Stimulated activated CD4-positive, alpha-beta T cell treated with anti-CD3 and anti-CD28 coated beads, Interleukin-4, amount 100 ng/mL, for 48 hours (primary cell): ENCODE measurements at places on chromosomes 6 and 20.
A peak's percentile ranks its signal among the peaks of the same experiment; 100 is the strongest.

- no peak for DNase-seq
These were observed 1.6 kb upstream of the SERPINB1 start for GRCh38 chr6:2843138-2843740.

DNA sequence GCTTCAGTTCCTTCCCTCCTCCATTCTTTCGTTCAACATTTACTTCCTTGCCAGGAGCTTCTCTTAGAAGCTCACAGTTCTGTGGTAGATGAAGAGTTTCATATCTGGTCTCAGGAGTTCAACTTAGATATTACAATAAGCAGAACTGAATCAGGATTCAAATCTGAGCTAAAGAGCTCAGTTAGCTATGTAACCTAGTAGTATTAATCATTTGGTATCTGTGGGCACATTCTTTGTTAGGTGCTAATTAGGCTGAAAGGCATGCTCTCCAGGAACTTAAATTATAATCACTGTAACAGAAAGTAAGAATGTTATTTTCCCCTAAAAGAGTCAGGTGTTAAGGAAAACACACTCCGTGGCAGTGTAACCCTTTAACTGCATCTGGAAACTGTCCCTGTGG is 8.4 kb downstream of the ZNF76 start:
- DNase-seq, result no peak

DNA sequence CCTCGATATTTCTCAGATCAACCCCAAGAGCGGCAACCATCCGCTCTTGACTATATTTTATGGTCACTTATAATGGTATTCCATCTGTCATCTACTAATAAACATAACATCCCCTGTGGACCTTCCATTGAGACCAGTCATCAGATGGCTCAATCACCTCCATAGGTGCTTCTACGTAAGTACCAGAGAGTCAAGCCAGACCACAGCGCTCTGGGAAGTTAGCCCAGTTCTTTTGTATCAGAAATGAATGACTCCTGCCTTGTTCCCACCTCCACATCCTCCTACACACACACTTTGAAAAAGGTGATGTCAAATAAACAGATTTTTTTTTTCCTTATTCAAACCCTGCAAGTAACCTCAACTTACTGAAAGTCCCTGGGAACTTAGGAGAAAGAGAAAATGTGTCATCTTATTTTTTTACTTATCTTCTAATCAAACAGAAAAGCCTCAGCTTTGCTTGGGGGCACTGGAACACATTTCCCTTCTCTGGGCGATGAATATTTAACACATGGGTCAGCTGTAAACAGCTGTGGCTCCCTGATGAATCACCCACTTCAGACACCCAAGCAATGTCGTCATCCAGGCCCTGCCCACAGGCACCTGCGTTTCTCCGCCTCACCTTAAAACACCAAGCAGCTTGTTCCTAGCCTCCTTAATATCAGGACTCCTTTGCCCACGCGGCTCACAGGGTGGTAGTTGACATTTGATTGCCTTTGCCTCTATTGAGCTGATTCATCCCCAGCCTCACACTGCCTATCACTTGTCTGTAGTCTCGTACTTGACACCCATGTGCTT is 121.4 kb upstream of the LY86 start:
- no peak for DNase-seq

DNA sequence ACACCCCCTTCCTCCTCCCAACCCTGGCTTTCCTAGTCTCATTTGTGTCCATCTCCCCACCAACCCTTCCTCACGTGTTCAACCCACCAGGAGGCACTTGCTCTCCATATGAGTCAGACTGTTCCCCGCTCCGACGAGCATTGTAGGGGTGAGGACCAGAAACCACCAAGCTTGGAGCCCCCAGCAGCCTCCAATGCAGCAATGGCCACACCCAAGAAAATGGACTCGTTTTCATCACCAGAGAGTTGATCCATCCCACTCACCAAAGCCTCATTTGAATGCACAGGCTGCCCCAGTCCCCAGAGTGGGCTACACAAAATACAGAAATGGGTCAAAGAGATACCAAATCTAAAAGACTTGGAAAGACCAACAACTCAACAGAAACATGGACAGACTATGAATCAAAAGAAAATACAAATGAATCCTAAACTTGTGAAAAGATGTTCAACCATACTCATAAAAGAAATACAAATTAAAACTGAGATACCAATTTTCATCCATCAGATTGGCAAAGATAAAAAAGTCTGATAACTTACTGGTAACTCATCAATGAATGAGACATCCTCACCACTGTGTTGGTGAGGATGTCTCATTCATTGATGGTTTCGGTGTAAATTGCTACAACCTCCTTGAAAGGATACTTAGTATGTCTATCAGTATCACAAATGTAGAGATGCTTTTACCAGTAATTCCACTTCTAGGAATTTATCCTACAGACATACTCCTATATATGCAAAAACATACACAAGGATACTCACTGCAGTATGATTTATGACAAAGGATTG is 68.1 kb downstream of the TRERF1 start:
- no peak for DNase-seq

DNA sequence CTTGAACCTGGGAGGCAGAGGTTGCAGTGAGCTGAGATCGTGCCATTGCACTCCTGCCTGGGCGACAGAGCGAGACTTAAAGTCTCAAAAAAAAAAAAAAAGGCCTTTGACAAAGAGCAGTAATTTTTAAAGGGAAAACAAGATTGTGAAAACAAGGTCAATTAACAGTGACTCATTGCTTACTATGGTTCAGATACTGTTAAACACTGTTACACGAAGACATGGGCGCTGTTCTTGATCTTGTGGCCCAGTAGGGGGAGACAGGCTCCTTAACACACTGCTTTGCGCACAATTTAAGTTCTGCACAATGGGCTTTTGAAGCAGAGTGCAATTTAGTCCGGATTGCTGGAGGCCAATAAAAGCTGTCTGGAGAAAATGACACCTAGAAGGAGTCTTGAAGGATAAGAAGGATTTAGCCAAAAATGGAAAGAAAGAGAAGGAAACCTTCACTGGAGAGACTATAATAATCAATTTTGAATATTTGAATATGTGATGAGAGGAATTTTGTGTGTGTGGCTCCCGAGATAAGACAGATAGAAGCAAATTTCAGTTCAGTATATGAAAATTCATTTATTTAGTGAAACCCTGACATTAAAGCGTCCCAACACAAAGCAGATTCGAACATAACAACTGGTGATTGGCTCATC is 6.0 kb upstream of the LATS1 start:
- no peak for DNase-seq

GRCh38 chr6:12472601-12473038 is 182.5 kb downstream of the EDN1 start:
- no peak for DNase-seq

GRCh38 chr20:8946036-8946940 is 122.6 kb upstream of the PLCB4 start:
- DNase-seq, result no peak

DNA sequence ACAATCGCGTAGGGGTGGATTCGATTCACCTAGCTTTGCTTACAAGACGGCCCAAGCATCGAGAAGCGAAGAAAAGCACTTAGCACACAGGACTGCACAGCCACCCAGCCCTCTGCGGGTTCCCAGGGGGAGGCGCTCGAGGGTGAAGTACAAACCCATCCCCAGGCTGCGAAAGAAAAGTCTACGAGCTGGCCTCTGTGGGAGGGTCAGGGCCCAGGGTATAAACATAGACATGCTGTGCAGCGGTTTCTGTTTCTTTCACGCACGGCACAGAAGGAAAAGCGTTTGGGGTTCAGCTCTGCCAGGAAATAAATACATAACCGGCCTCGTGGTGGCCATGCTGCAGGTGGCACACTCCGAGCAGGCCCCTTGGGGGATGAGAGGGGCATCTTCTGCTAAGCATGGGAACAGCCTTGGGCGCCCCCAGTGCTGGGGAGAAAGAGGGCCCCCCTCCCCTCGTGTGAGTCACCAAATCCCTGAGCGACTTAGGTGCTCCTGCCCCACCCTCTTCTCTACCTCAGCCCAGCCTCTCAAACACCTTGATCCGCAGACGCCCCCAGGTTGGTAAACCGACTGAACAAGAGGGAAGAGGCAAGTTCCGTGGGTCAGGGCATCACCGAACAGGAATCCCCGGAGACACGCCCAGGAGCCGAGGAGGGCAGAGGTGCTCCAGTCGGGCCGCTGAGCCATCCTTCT is 91.6 kb upstream of the RIPOR2 start:
- DNase-seq, result peak; percentile 71

DNA sequence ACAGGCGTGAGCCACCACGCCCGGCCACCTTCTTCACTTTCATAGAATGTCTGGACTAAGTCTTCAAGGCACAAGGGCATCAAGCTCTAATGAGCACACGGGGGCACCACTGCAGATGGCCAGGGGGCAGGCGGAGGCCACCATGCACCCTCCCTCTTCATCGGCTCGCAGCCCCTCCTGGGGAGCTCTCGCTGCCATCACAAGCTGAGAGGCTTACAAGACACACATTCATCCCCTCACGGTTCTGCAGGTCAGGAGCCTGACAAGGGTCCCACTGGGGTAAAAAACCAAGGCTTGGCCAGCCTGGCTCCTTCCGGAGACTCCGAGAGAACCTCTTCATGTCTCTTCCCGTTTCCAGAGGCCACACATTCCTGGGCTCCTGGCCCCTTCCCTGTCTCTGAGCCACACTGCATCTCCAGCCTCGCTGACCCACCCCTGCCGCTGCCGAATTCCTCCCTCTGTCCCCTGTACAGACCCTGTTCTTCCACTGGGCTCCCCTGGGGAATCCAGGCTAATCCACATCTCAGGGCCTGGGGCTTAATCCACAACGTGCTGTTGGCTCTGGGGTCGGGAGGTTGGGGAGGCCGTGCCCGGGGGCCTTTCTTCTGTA is 19.8 kb downstream of the DLL1 start:
- DNase-seq, result no peak

DNA sequence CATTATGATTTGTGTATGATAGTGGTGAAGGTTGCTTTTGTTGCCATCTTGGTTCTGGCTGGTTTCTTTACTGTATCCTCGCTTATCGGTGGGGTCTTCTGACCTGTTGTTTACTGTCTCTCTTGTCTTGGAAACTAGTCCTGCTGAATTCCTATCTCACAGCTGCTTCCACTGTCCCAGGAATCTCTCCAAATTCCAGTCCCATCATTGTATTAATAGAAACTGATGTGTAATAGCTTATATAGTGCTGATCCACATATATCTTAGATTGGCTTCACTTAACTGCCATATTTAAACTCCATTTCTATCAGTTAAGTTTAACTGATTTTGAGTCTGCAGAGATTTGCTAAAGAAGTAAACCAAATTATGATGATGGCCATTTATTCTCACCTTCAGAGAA is 5.9 kb downstream of the GTF2H5 start:
- no peak for DNase-seq

DNA sequence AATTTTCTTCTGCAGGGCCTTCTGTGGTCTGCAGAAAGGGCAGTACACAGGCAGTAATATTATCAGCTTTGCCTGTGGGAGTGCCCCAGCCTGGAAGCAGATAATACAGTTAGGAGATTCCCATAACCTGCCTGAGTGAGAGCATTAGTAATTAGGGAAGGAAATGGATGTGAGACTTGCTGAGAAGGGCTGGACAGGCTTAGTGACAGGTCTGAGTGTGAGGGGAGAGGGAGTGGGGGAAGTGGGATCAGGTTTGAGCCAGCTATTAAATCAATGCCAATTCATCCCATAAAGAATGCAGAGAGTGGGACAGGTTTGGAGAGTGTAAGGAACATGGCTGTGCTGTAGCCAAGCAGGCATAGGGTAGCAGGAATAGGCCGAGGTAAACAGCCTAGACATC is 10.1 kb upstream of the CFAP206 start:
- no peak for DNase-seq

DNA sequence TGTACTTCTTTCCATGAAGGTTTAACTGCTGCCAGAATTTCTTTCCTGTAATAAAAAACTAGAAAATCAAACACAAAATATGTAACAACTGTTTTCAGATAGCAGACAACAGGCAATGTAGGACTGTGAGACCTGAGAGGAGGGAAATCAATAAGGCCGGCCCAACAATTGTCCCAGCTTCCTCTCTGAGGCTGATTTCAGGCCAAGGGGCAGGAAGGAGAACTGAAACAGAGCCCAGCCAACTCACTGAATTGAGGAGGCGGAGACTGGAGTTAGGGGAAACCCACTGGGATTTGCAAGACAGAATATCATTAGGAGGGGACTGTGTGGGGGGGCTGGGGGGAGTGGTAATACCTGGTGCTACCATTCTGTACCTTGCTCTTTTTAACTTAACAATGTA is 42.2 kb downstream of the FLRT3 start:
- no peak for DNase-seq

DNA sequence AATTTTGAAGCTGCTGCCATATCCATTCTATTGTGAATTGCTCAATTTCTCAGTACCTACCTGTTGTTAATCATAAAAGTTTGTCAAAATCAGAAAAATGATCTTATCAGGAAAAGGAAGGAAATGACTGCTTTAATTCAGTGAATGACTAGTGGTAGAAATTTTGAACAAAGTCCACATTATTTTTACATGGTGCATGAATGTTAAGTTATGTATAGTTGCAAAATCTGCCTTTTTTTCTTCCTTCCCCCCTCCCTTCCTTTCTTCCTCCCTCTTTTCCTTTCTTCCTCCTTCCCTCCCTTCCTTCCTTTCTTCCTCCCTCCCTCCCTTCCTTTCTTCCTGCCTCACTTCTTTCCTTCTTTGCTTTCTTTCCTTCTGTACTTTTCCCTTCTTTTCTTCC is 127.1 kb upstream of the TSHZ2 start:
- no peak for DNase-seq

DNA sequence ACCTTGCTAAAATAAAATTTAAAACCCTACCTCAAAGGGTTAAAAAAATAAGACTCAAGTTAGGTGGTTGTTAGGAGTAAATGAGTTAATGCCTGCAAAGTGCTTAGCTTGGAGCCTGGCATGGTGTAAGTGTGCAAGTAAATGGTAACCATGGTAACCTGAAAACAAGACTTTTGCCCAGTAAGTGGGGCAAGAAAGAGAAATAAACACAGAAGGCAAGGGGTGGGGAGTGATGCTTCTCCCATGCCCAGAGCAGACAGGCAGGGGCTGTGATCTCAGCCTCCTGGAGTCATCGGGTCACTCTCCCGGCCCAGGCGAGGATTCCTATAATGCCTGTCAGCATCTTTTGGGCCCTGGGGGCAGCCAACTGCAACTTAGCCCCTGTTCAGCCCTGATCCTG is 59.2 kb upstream of the SLC32A1 start:
- DNase-seq, result no peak
